ENCODE measurements at places on chromosomes 5 and 9. TPM values are rescaled to one million over a fixed set of nuclear protein-coding genes. Genes with fewer than 3 reads are reported as not detected.

GRCh38 chr5:116153687-116154174 lies 68.9 kb downstream of the COMMD10 start:
- DNase-seq, result no peak

DNA sequence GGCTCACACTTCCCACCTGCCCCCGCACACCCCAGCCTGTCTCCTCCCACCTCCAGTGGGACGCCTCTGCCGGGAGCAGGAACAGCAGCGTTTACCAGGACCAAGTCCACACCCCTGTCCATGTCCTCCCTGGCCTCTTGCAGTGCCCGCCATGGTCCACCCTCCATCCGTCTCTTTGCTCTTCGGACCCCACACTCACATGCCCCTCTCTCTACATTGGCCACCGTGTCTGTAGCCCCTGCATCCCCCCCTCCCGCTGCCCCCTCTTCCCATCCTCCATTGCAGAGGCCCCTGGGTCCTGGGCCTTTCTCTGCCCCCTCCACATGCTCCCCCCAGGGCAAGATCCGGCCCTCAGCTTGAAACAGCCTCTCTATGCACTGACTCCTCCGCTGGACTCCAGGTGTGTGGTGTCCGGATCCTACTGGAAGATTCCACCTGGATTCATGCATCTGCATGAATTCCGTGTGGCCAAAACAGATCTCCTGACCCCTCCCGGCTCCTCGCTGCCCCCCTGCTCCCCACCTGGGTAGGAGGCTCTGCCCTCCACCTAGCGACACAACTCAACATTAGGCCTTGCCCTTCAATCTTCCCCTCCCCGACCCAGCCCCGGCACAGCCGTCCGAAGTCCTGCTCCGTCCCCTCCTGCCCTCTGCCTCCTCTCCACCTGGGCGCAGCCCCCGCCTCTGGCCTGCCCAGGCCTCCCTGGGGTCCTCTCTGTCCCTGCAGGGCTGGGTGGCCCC lies 168.5 kb downstream of the OLFM1 start:
- DNase-seq, result no peak

GRCh38 chr5:55471468-55471867 lies 63.3 kb downstream of the PLPP1 start:
- no peak for DNase-seq

- no peak for DNase-seq
Observed at GRCh38 chr5:133142782-133143181, 91.0 kb downstream of the HSPA4 start.

GRCh38 chr5:78633700-78634099 lies 14.9 kb downstream of the LHFPL2 start:
- no peak for DNase-seq

DNA sequence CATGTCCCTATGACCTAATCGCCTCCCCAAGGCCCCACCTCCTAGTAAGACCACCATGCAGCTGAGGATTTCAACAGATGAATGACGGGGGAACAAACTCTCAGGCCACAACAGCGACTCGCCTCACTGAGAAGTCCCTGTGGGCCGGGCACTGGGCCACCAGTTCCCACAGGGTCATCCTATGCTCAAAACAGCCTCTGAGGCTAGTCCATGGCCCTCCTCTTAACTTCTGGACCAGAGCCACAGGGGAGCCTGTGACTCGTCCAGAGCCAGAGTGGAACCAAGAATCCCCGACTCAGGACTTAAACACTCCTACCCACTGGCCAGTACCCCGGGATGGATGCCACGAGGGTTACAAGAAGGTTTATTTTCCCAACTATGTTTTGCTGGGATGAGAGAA lies 12.3 kb downstream of the GFPT2 start:
- DNase-seq, result no peak

Gene C5orf15
- 57.0 TPM for total RNA-seq

DNA sequence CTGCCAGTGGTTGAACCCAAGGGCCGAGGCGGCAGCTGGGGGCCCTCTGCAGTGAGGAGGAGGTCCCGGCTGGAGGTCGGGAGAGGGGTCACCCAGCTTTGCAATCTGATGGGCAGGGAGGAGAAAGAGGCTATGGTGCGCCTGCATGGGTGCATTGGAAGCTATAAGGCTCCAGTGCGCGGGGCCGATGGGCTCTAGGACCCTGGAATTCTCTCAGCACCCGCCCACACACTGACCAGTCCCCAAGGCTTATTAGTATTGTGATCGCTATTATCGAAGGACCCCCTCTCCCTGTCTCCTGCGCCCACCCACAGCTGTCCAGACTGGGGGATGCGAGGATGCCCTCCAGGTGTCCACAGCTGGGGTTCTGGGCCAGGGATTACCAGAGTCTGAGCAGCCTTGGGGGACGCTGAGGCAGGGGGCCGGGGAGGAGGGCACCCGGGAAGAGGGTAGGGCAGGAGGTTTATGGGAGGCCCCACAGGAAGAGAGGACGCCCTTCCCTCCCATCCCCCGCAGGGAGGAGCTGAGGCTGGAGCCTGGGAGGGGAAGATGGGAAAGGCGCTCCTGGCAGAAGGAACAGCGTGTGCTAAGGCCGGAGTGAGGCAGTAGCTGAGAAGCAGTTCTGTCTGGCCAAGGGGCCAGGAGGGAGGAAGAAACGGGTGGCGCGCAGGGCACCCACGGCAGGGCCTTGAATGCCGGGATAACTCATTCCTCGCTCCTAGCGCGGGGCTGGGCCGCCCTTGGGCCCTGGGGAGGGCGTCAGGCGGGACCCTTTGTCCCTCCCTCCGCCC lies 24.2 kb downstream of the C9orf50 start:
- DNase-seq, result peak; percentile 57

DNA sequence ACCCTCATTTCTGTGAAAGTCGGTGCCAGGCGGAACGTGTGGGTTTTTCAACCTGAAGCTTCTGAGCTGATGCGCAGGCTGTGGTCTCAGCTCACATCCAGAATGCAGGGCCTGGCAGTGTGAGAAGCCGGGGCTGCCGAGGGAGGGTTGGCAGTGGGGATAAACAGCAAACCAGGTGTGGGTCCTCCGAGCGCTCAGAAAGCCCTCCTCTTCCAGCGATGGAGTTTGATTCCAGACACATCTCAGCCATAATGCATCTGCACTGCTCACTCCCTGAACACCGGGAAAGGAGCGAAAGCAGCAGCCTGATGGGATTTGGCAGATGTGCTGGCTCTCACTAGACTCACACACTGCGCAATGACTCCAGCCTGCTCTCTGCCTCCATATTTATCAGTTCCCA lies 280.1 kb downstream of the HSPA4 start:
- no peak for DNase-seq

Measured in HFFc6 (cell line).